ENCODE measurements at places on chromosomes 2 and 18.

DNA sequence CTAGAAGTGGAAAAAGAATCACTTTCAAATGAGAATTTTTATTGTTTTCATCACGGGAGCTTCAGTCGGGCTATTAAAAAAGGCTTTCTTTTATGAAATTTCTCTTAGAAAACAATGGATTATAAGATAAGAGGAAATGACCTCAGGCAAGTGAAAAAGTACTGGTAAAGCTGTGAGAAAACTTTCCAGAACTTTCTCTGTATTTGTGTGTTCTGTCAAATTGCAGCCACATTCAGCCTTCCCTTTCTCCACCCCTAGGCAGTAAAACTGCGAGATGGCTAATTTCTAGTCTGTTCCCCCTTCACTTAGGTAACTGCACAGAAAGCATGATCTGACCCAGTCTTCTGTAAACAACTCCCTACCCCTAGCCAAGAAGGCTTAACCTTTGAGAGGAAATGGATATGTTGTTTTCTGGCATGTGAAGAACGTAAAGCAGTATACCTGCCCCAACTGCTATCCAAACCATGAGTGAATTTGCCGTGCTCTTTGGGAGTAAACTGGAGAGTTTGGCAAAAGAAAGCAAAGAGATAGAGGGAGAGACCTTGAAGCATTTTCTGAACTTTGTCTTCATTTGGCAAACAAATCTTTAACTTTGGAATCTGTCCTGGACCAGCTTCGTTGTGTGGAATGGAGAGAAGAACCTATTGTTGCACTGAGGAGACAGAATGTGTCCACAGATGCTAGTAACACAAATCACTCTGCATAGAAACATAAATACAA lies 105.4 kb downstream of the ETAA1 start:
- DNase-seq: no peak

DNA sequence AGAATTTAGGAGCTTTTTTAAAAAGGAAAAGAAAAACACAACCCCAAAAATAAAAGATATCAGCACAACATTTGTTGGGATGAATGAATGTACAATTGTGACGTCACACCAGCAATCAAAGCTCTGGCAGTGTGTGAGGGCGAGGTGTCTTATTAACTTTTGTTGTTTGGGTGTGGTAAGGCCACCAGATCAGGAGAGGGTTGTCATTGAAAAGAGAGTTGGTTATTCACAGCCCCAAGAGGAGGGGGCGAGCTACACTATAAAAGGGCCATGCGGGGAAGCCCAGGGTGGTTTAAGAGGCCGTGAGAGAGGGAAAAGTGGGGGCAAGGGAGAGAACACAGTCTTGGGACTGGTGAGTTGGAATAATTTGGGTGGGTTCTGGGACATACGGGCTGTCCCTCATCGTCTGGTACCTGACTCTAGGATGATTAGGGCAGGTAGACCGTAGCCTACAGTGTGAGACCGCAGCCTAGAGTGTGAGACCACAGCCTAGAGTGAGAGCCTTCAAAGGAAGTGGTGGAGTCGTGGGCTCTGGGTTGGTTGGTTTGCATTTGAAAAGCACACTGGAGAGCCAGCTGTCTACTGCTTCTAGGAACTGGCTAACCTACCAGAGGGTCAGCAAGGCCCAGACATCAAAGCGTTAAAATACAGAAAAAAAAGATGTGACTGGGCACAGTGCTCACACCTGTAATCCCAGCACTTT lies 128.4 kb downstream of the INO80D start:
- no peak for DNase-seq

GRCh38 chr18:1544016-1544415 lies 639.3 kb downstream of the ADCYAP1 start:
- DNase-seq: no peak

- DNase-seq: no peak
Measured at GRCh38 chr2:152022090-152022489, 76.8 kb downstream of the CACNB4 start.

DNA sequence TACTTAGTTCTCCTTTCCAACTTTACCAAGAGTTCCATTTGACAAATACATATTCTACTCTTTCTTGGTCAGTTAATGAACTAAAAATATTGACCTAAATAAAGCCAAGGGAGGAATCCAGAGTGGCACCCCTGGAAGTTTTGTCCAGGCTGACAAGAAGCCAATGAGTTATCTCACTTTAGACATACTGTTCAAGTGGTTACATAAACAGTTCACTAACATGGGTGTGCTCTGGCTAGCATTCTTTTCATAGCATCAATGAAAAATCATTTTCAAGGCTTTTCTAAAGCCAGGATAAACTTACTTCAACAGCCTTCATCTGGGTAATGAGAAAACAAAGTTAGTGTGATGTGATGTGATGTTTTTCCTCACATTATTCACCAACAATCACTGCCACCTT lies 649.4 kb downstream of the TDRD15 start:
- DNase-seq: no peak

DNA sequence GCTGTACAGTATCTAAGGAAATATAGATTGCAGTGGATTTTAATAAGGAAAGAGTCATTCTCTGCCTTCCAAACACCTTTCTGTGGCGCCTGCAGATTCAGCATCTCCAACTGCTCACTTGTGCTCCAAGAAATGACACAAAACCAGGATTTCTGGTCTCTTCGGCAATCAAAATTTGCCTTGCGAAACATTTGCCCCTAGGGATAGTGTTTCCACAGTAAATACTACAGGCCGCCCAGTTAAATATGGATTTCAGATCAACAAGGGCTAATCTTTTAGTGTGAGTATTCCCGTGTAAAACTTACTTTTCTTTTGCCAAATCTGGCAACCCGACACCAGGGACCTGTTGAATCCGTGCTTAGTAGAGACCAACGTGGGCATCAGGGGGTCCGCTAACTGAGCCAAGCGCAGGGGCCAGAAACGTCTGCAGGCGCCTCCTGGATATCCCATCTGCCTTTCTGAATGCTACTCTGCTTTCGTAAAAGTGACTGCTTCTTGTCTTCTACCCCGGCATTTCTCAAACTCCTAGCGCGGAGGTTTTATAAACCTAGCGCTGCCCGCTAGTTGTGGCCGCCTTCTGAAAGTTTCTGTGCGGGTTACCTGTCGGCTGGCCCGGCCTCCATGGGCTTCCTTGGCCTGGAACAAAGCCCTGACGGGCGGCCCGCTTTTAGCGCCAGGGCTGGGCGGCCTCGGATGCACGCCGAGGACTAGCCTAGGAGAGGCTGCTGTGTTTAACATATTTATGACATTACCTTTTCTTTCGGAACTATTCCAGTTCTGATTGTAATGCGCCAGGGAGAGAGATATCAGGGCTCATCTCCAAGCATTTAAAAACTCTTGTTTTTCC lies 2.5 kb downstream of the CYP1B1 start:
- DNase-seq: no peak

DNA sequence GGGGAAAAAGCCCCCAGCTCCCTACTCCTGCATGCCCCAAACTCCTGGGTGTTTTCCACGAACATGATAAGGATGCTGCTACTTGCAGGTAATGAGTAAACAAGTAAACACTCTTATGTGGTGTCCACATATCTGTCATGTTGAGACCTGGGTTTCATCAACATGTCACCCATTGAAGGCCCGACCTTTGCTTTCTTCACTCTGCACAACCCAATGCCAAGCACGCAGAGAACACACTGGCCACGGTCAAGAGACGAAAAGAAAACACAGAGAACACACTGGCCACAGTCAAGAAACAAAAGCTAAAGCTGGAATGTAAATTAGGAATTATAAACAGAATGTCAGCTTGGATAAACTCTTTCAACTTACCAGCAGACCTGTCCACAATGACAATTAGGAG lies 143.1 kb downstream of the TTC32 start:
- DNase-seq: no peak

DNA sequence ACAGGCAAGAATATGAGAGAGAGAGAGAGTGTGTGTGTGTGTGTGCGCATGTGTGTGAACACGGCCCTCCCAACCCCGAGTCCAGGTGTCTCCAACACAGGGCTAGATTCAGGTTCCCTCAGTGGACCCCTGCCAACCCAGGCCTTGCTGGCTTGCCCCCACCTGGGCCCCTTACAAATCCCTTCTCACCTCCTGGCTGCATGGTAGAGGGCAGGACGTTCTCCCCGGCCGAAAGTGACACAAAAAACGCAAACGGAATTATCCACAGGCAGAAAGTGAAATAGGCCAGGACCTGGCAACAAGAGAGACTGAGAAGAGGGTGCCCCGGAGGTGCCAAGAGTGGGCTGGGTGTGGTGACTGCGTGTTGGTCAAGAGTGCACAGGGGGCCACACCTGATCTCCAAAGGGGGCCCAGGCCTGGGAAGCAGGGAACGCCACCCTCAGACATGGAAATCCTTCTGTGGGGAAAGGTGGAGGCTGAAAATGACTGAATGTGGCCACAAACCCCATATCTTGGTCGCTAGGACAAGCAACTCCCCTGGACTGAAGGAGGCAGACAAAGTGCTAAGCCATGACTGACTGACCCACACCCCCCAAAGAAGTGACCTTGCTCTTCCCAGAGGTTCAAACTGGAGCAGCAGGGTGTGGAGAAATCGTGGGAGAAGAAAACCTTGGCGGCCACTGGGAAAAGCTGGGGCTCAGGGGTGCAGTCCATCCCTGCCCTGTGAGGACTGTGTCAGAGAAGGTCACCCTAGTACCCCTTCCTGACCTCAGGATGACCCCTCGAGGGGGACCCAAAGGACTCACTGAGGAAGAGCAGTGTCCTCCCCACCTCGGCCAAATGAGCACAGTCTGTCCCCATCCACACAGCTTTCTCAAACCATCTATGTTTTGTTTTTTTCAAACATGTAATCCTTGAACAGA lies 5.7 kb downstream of the TEX261 start:
- DNase-seq: no peak

DNA sequence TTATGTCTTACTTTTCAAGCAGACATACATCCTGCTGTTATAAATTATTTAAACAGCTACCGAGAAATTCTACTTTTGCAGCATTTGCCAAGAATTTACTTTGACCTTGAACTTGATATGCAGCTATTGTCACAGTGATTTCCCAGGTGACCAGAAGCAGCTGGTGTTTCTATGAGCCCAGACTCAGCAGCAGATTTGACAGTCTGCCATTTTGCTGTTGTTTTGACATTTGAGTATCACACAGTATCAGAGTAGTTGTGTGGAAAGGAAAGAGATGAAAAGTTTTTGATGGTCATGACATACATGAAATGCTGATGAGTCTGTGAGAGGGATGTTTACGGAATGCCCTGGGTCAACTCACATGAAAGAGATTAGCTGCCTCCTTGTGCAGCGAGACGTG lies 6.6 kb upstream of the CCDC195 start:
- no peak for DNase-seq

DNA sequence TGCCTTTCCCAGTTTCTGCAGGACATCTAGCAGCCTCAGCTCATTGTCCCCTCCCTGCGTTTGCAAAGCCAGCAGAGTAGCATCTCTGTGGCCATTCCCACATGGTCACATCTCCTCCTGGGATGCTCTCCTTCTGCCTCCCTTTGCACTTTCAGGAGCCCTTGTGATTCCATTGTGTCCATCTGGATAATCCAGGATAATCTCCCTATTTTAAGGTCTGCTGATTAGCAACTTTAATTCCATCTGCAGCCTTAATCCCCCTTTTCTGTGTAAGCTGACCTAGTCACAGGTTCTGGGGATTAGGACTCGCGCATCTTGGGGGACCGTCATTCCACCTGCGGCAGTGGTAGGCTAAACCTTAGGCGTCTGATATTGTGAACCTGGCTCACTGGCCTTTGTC lies 70.7 kb downstream of the NEDD4L start:
- no peak for DNase-seq

DNA sequence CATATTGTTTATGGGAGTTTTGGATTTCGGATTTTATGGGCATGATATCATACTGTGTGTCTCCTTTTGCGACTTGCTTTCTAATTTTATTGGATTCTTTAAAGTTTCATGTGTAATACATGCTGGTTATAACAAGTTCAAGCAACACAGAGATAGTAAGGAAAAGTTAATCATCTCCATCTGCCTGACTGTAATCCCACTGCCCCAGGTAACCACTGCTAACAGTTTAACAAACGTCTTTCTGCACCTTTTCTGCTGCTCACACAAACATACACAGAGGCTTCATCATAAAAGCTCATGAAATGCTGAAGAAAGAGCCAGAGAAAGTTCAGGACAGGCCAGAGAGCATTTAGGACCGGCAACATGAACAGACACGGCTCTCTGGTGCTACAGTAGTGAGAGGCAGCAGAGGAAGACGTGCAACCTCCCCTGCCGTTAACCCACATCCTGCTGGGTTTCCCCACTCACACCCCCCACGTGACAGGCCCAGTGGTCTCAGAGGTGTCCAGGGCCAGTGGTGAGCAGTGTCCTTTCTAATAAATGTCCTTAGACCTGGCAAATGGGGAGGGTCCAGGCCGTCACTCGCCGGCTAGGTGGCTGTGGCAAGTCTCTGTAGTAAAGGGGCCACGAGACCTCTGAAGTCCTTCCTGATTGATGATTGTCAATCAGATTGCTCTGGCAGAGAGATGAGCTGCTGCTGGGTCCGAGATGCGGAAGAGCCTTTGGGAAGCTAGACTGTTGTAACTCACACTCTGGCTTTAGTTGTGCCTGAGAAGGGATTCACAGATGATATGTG lies 43.0 kb upstream of the SLC1A4 start:
- DNase-seq: peak; percentile 18

DNA sequence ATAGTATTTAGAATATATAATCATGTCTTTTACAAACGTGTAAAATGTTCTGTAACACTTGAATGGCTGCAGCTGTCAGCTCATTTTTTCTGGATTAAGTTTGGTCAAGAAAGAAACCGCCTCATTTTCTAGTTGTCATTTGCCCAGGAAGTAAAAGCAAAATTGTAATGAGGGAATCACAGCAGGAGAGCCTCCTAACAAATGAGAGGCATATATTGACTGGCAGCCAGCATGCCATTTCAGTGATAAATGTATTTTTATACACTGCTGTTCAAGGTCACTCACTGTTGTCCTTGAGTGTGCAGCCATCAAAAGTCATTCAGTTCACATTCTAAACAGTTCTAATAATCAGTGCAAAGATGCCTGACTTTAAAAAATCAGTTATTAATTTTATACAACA lies 144.3 kb upstream of the BOD1L2 start:
- no peak for DNase-seq

GRCh38 chr2:226916669-226917068 lies 80.8 kb downstream of the RHBDD1 start:
- no peak for DNase-seq

DNA sequence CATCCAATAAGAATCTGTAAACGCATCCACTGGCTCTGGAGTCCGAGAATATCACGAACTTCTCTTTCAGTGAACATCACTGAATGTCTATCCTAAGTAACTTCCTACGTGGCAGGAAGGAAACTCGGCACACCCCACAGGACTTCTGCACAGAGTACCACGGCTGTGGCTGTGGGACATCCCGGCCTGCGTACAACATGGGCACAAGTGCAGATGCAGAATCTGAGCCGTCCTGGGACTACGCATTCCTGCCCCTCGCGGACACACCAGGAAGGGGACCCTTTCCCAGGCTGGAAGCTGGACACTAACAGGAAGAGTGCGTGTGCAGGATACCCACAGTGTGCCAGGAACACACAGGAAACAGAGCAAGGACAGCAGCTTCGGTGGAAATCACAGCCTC lies 60.6 kb downstream of the ZNF516 start:
- no peak for DNase-seq

- no peak for DNase-seq
Measured at GRCh38 chr2:36137612-36138011, 218.0 kb upstream of the CRIM1 start.

- no peak for DNase-seq
Measured at GRCh38 chr2:128503399-128504245, 185.0 kb upstream of the HS6ST1 start.
